ENCODE measurements at places on chromosomes 6 and 20.

- no peak for DNase-seq
Measured at GRCh38 chr6:142395768-142396231, 94.0 kb downstream of the ADGRG6 start.

- DNase-seq: no peak
Measured at GRCh38 chr6:39317256-39317655, 3.0 kb upstream of the KCNK17 start.

DNA sequence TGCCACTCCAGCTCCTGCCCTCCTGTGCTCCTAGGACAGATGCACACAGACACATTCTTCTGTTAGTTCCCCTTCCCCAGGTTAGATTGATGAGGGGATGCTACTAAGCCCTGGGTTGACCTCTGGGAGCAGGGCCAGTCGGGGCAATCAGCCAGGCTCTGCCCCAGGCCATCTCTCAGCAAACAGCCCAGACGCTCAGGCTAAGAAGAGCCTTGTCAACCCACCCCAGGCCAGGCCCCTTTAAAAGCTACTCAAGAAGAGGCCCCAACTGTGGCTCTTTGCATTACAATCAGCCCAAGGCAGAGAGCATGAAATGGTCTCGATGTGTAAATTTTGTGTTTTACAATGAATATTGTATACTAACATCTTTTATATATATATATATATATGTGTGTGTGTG lies 107.4 kb downstream of the TFAP2A start:
- DNase-seq: no peak

GRCh38 chr6:79438030-79438429 lies 99.2 kb downstream of the LCA5 start:
- no peak for DNase-seq

DNA sequence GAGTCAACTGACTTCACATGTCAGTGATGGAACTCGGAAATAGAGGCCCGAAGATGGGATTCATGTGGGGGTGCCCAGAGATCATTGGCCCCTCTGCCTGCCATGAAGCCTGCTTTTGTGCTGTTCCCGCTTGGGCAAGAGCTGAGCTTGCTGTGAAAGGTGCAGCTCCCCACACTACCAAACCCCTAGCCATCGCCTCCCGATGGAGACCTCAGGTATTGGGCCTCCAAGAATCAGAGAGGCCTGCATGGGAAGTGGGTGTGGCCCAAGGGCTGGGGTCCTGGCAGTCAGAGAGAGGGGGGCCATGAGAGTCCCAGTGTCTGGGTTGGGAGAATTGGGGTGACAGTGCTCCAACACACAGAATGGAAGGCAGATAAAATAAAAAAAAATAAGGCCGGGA lies 160.9 kb downstream of the SOD2 start:
- DNase-seq: no peak

DNA sequence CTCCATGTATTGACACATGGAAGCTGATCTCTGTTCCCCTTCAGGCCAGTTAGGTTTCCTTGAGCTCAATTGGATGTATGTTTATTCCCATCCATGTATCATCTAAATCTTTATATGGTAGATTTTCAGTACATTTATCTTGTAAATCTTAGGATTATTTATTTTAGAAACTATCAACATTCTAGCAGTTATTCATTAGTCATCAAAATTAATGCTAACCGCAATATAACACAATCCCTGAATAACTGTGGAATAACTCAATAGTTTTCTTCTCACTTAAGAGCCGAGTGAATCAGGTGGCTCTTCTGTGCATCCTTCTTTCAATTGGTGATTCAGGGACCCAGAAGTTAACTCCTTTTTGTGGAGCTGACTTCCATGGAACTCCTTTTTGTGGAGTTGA lies 15.5 kb upstream of the TBX18 start:
- DNase-seq: no peak

- DNase-seq: no peak
Measured at GRCh38 chr6:123418071-123418470, 218.7 kb downstream of the TRDN start.

- no peak for DNase-seq
Measured at GRCh38 chr20:19644085-19644484, 114.0 kb upstream of the RIN2 start.

DNA sequence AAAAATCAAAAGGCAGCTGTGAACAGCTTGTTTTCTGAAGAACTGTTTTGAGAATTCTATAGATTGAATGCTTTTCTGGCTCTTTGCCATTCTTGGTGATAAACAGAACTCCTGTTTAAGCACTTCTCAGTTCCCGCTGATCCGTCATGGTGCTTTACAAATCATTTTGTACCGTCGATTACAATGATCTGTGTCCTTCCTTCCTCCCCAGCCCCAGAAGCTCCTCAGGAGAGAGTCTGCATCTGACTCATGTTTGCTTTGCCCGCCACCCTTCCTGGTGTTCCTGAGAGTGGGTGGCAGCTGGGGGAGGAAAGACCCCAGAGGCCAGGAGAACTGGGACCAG lies 538.6 kb upstream of the MARCKS start:
- no peak for DNase-seq

DNA sequence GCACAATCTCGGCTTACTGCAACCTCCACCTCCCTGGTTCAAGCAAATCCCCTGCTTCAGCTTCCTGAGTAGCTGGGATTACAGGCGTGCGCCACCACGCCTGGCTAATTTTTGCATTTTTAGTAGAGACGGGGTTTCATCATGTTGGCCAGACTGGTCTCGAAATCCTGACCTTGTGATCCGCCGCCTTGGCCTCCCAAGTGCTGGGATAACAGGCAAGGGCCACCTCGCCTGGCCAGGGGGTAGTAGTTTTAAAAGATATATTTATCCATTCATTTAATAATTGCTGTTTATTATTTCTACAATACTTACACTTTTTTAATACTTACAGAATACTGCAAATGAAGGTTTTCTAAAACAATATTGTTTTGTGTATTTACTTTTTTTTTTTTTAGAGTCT lies 15.5 kb upstream of the DDX27 start:
- no peak for DNase-seq

GRCh38 chr6:153170511-153170910 lies 39.4 kb upstream of the RGS17 start:
- DNase-seq: no peak

Data from stimulated activated CD8-positive, alpha-beta memory T cell treated with anti-CD3 and anti-CD28 coated beads, Interleukin-4, amount 100 ng/mL, for 1 hour (primary cell).